CD4-positive, alpha-beta T cell treated with Interleukin-15 for 4 hours (primary cell): ENCODE measurements at places on chromosomes 1 and 21.

DNA sequence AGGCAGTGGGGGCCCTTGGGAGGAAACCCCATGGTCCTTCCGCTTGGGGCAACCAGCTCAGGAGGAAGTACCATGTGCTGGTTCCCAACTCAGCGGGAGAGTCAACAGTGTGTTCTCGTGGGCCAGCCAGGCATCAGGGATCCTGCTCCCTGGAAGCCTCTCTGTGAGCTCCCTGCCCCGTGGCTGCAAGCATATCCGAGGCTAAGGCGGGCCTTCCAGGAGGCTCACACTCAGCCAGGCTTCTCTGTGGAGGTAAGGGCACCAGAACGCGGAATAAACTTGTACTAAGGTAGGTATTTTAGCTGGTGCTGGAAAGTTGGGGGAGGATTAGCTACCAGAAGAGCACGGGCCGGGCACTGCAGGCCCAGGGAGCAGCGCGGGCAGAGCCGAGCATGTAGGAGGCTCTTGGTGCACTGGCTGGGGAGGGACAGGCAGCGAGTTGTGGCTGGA lies 74.7 kb upstream of the POU3F1 start:
- DNase-seq: no peak

DNA sequence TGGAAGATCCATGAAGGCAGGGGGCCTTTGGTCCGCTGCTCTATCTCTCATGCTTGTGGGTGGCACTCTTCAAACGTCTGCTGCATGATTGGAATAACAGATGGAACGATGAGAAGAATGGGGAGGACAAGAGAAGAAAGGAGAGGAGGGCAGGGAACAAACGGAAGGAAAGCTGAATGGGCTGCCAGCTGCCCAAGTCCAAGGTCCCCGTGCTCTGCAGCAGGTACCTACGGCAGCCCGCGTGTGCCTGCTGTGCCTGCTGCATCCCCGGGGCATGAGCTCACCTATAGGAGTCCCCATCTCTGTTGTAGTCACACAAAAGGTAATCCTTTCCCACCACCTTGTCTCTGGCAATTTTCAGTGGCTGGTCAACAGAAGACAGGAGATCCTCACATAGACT lies 73.1 kb downstream of the SLC66A1 start:
- DNase-seq: no peak

DNA sequence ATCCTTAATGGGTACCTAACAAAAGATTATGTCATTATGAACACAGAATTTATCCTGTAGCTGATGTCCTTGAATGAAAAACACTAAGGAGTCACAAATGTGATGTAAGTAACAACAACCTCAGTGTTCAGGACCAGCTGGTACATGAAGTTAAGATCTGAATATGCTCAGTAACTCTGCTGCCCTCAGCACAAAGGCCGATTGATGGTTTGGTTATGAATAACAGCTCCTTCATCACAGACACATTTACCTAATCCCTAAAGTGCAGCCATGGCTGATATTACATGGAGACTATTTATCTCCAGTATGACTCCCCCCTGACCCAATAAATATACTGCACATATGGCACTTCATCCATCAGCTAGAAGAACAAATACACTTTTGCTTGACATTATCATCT lies 75.2 kb downstream of the PLPPR5 start:
- DNase-seq: no peak

- no peak for DNase-seq
These were observed 1145.1 kb upstream of the NCAM2 start for GRCh38 chr21:19853061-19853460.

- DNase-seq: no peak
These were observed 76.4 kb upstream of the DNAH14 start for GRCh38 chr1:224852901-224853568.

- DNase-seq: peak; percentile 20
These were observed 6.8 kb downstream of the RPE65 start for GRCh38 chr1:68442822-68443556.

DNA sequence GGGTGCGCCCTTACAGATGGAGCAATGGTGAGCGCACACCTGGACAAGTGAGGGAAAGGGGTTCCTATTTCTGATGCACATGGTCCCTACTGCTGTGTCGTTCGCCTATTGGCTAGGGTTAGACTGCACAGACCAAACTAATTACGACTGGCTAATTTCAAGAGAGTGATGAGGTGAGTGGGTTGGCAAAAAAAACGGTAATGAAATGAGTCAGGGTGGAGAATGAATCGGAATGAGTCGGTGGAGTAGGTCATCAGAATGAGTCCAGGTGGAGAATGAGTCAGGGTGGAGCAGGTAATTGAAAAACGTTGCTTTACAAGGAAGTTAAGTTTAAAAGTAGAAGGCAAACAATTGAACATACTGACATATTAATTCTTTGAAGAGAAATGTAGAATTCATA lies 79.8 kb downstream of the WDR4 start:
- DNase-seq: no peak

- no peak for DNase-seq
These were observed 100.7 kb upstream of the SPATA6 start for GRCh38 chr1:48572646-48573258.

DNA sequence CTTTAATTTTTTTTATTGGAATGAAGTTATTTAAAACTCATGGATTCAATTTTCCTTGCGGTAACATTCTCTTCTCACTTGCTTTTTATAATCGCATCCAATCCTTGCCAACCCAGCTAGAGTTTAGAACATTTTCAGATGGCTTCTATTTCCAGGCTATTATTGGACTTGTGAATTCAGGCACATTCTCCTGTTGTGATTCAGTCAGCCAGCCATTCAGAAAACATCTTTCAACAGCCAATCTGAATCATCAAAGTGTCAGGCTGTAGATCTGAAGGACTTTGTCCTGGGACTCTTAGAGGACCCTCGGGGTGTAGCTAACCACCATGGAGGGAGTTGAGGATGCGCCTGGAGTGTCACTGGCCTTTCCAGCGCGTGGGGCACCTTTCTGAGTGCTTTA lies 92.4 kb downstream of the PRDM2 start:
- DNase-seq: no peak

- DNase-seq: no peak
These were observed 18.5 kb downstream of the OBSCN start for GRCh38 chr1:228226141-228226874.

DNA sequence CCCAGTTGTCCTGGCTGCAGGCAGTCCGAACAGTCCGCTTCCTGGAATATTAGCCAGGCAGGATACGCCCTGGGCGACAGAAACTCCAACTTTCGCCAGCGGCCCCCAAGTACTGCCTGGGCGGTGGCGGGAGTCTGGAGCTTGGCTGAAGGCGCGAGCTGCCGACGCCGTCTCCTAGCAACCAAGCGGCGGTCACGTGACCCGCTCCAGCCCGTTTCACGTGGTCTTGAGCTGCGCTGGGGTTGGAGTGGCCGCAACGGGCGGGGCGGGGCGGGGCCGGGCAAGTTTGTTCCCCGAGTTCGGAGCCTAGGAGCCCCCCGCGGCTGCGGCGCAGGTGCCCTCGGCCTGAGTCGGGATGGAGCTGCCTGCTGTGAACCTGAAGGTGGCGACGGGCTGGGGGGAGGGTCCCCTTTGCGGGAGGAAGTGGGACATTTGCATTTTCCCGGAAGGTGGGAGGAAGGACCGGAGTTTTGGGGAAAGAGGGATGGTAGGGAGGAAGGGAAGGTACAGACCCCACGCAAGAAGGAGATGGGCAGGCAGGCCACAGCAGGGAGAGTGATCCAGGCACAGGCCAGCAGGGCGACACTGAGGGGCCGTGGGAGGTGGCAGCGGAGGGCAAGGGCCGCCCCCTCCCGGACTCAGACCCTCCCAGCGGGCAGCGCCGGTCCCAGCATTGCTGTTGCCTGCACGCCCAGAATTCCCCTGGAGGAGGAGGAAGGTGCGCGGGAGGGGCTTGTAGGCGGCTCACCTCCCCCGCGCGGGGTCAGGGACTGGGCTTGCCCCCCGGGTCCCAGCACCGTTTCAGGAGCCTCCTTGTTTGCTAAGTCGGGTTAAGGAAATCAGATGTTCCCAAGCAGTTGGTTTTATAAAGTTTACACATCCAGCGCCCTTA lies at the start of gene AGTRAP:
Gene AGTRAP (plus strand): TSS at position 283 of the 892 bp plus-strand sequence. CDS start 73 bp downstream, at position 356.
- DNase-seq: peak; percentile 85

DNA sequence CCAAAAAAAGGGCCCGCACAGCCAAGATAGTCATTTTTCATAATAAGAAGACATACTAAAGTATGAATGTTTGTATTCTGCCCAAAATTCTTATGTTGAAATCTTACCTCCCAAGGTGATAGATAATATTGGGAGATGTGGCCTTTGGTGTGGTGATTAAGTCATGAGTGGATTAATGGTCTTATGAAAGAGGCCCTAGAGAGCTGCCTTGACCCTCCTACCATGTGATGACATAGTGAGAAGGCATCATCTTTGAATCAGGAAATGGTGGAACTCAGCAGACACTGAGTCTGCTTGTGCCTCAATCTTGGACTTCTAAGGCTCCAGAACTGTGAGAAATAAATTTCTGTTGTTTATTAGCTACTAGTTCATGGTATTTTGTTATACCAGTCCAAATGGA lies 11.8 kb upstream of the RNPC3 start:
- DNase-seq: no peak

DNA sequence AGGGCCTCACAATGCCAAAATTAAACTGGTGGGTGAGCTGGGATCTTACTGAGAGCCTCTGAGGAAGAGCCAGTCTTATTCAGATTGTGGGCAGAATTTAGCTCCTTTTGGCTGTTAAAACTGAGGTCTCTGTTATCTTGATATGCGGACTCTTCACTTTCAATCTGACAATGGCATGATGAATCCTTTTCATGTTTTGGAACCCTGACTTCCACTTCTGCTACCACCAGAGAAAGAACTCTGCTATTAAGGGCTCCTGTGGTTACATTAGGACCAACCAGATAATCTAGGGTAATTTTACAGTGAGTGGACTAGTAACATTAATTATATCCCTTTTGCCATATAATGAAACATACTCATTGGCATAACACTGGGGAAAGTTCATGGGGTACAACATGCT lies 219.0 kb downstream of the LRRIQ3 start:
- DNase-seq: no peak

DNA sequence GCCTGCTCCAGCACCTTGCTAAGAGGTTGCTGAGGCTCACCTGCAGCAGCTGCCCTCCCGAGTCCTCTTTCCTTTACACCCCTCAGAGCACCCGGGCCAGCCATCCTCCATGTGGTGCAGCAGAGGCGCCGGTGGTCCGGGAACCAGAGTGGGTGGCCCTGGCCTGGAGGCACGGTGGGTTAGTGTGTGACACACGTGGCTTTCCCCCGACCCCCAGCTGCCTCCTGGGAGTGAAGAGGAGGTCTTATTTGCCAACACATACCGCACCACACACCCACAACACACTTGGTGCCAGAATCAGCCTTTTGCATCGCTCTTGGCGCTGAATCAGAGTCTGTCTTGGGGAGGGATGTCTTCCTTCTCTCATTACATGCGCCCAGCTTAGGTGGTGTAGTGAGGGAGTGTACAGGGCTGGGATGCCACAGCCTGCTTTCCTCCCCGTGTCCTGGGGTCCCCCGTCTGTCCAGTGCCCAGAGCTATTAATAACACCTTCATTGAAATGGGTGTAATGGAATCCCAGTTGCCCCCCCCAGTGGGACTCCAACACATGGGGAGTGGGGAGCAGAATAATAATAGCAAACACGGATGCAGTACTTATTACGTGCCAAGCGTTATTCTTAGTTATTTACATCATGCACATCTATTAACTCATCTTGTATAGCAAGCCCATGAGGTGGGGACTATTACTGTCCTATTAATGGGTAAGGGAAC lies 38.2 kb downstream of the MAPKAPK2 start:
- DNase-seq: no peak

DNA sequence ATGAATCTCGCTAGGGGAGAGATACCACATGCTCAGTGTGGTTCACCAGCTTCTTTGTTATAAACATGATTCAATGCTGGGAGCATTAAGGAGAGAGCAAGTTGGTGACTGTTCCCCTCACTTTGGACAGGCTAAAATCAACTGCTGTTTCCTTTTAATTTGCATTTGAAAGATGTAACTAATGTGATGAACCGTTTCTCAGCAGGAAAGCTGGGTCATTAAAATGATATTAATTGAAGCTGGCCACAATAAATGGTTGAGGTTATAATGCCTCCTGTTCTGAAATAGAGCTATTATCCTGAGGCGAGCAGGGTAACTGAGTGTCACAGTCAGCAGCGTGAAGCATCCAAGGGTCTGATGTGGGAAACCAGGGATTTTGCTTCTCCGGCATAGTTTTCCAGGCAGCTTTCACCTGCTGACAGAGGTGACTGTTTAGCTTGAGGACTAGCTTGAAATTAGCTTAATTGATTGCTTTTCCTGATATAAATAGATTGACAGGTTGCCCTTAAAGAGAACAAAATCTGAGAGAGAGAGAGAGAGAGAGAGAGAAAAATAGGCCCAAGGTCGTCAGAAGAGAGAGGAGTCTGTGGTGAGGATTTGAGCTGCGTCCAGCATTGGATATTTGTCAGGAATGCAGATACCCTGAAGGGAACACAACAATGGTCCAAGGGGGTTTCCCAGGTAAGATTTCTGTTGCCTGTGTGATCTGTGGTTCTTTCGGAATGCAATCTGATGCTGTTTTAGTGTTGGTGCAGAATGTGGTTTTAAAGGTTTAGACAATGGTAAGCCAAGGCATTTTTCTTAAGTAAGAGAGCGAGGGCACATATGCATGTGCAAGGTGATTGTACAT lies 209.7 kb downstream of the PATJ start:
- DNase-seq: no peak

DNA sequence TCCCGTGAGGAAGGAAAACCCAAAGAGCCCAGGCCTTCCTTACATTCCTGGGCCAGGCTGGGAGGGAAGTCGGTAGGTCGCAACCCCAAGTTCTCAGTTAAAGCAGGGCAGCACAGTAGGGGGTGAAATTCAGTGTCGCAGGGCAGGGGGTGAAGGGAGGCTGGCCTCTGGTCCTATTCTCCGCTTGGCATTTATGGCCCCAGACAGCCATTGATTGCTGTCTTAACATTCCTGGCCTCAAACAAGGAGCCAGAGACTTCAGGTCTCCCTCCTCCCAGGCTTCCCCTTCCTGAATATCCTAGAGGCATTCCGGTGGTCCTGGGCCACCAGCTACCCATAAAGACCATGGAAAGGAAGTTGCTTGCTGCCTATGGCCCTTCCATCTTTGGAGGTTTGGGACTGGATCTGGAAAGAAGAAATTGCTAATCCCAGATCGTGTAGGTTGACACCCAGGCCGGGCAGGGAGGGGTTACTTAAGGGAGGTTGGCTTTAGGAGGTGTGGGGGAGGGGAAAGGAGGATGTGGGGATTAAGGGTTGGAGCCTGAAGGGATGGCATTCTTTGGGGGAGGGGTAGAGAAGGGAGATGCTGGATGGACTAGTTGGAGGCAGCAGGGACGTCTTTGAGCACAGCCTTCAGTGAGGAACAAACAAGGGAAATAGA lies 1.7 kb downstream of the LIN28A start:
- DNase-seq: no peak
